ENCODE measurements at places on chromosomes 11 and 22.
A peak's percentile ranks its signal among the peaks of the same experiment; 100 is the strongest.

DNA sequence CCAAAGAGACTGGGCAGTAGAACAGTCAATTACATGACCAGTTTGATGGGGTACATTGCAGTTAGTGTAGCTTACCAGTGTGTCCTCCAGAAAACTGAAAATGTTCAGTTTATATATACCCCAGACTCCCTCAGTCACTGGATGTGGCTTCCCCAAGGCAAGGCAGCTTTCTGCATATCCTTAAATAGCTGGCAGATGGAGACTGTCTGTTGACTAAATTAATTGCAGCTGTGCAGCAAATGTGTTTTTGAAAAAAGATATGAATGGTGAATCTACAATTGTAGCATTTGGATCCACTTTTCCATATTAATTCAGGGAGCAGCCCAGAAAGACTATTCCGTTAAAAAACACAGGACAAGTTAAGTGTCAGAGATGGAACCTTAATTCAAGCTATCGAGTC is 565.1 kb upstream of the CCDC179 start:
- DNase-seq: no peak

- no peak for DNase-seq
These were observed 41.2 kb downstream of the OR2AT4 start for GRCh38 chr11:75055511-75055910.

- no peak for DNase-seq
These were observed 24.4 kb downstream of the TPBGL start for GRCh38 chr11:75264971-75265370.

- no peak for DNase-seq
These were observed 442.9 kb downstream of the AASDHPPT start for GRCh38 chr11:106520146-106520912.

DNA sequence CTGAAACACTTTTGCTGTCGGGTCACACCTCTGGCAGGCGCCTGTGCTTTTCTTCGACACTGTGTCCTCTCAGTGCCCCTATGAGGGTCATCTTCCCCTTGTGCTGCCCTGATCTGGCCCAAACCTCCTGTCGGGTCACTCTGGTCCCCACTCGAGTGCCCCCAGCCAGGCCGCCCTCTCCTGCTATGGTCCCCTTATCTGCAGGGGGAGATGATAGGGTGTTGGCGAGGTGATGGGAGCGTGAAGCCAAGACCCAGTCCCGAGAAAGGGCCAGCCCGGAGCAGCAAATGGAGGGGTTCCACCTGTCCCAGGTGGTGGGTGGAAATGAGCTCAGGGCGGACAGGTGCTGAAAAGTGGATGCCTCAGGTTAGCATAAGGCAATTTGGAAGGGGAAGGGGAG is 9.7 kb downstream of the NADSYN1 start:
- DNase-seq: no peak

DNA sequence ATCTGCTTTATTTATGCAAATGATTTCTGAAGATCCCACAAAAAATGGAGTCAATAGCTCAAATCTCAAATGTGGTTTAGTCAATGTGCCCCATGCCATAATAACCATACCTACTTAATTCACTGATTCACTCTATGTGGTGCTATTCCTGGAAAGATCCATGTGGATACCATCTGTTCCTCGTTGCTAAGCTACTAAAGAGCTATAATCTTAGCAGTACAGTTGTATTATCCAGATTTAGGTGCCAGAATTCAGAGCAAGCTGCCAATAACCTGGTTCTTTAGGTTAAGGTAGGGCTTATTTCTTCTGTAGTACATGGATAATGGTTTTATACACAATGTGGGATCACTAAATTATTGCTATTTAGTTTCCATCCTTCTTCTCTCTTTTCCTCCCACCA is 974.7 kb upstream of the CCDC90B start:
- DNase-seq: no peak

DNA sequence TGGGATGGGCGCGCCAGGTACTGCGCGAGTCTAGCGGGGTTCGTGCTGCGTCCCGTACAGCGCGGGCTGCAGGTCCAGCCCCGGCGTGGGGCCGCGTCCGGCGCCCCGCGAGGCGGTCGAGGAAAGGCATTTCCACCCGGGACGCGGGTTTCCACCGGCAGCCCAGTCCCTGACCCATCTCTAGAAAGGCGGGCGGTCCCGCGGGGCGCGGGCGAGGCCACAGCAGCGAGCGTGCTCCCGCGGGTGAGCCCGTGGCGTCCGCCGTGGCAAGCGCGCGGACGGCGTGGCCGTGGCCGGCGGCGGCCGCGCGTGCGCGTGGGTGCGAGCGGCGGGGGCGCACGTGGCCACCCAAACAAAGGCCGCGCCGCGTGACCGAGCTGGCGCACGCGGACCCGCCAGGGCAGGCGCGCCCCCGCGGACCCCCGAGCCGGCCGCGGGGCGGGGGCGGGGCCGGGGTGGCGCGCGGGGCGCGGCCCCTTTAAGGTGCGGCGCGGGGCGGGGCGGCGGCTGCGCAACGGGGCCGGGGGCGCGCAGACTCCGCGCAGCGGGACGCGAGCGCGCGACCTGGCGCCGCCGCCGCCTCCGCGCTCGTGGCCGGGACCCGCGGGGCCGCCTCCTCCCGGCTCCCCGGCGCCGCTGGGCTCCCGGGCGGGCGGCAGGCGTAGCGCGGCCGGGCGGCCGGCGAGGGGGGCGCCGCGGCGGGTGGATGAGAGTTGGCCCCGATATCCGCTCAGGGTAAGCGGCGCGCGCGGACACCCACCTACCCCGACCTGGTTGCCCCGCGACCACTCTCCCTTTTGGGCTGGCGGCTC is 39.3 kb upstream of the CELSR1 start:
- DNase-seq: peak; percentile 43

Data from stimulated activated CD8-positive, alpha-beta memory T cell treated with anti-CD3 and anti-CD28 coated beads, Interleukin-12 subunit alpha, Interleukin-12 subunit beta, amount 100 ng/mL, for 1 hour (primary cell).